Stimulated activated CD8-positive, alpha-beta memory T cell treated with anti-CD3 and anti-CD28 coated beads, Interleukin-7, amount 100 ng/mL, for 1 hour (primary cell): ENCODE measurements at places on chromosomes 1 and 21.

GRCh38 chr1:196660852-196661251 lies 9.0 kb downstream of the CFH start:
- DNase-seq, result no peak

- no peak for DNase-seq
Observed at GRCh38 chr1:176090766-176091165, 116.3 kb downstream of the COP1 start.

GRCh38 chr1:225906467-225906866 lies 17.5 kb upstream of the LEFTY1 start:
- no peak for DNase-seq

GRCh38 chr1:177248258-177248657 lies 77.5 kb downstream of the BRINP2 start:
- no peak for DNase-seq

- DNase-seq, result no peak
Observed at GRCh38 chr1:24142546-24143534, at the start of gene IL22RA1. TSS of gene IL22RA1 (minus strand) at chr1:24143140. CDS start at chr1:24143082, 58 bp downstream.

GRCh38 chr21:35333831-35334618 lies 284.9 kb upstream of the RUNX1 start:
- no peak for DNase-seq

- no peak for DNase-seq
Observed at GRCh38 chr1:22611530-22611947, 24.9 kb upstream of the C1QA start.

GRCh38 chr21:34530261-34530660 lies 18.3 kb upstream of the KCNE1 start:
- no peak for DNase-seq

DNA sequence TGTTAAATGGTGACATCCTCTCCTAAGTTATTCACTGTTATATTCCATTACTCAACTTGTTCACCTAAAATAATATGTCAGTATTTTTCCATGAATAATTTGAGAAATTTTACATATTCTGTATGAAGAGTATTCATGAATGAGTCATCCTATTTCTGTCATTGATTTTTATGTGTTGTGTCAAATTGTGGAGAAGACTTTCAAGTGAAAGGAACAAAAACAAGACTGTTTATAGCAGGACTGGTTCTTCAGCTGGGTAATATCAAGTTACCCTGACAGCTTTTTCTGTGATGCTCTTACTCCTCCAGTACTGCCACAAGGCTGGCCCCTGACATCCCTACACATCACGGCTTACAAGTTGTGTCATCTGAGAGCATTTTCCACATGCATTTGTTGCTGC lies 847.7 kb downstream of the NCAM2 start:
- DNase-seq, result no peak

GRCh38 chr1:182274618-182275017 lies 117.0 kb downstream of the GLUL start:
- no peak for DNase-seq

GRCh38 chr1:20884513-20884912 lies 97.4 kb upstream of the HP1BP3 start:
- DNase-seq, result no peak

GRCh38 chr1:20183616-20184271 lies 2.2 kb upstream of the UBXN10 start:
- DNase-seq, result no peak

DNA sequence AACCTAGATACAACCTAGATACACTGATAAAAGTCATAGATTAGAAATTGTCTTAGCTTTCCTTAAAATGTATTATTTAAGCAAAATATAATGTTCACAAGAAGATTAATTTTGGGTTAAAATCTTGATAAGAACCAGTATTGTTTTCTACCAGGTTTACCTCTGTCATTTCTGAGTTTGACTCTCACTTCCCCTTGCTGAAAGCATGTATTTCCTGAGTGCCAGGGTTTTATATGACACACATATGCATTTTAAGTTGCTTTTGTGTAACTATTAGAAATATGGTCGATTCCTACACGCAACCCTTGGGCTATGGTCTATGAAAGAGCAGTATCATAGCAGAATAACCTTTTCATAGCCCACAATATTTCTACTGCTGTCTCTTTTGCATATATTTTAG lies 351.7 kb downstream of the ZP4 start:
- DNase-seq, result no peak

GRCh38 chr1:27342391-27342777 lies 562 bp downstream of the SYTL1 start:
- no peak for DNase-seq

- no peak for DNase-seq
Observed at GRCh38 chr1:39818482-39818881, 29.8 kb upstream of the BMP8B start.

- no peak for DNase-seq
Observed at GRCh38 chr1:111938123-111938522, 51.3 kb downstream of the KCND3 start.

- DNase-seq, result no peak
Observed at GRCh38 chr1:148383966-148384365, 99.1 kb downstream of the PPIAL4G start.

- no peak for DNase-seq
Observed at GRCh38 chr1:195894411-195894810, 713.8 kb downstream of the KCNT2 start.

DNA sequence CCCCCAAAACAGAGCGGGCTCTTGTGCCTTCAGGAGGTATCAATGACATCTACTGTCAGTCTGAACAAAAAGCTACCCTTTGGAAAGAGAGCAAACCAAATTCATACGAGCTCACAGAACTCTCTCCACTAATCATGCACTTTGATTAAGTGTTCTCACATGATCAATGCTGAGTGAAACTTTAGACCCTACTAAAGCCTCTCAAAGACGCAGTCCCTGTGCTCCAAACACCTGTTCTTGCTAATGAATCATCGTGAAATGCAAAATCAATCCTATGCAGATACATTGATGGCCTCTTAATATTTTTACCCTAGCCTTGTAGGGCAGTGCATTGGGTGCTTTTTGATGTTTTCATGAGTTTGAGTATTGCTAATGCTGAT lies 113.4 kb downstream of the ZBTB18 start:
- no peak for DNase-seq

DNA sequence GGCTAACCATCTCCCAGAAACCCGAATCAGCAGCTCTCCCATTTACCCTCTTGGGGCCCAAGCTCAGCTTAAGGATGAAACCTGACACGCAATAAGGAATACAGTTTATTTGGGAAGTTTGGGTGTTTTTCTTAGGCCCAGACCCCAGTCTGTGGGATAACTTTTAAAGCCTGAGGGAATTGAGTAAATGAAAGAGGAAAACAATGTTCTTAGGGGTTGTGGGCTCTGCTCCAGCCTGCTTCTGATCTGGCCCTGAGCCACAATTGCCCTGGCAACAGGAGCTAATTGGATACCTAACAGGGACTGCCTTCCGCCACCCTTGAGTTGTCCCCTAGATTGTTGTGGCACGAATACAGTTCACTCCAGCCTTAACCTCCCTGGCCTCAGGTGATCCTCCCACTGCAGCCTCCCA lies 20.1 kb downstream of the DYRK3 start:
- DNase-seq, result no peak

DNA sequence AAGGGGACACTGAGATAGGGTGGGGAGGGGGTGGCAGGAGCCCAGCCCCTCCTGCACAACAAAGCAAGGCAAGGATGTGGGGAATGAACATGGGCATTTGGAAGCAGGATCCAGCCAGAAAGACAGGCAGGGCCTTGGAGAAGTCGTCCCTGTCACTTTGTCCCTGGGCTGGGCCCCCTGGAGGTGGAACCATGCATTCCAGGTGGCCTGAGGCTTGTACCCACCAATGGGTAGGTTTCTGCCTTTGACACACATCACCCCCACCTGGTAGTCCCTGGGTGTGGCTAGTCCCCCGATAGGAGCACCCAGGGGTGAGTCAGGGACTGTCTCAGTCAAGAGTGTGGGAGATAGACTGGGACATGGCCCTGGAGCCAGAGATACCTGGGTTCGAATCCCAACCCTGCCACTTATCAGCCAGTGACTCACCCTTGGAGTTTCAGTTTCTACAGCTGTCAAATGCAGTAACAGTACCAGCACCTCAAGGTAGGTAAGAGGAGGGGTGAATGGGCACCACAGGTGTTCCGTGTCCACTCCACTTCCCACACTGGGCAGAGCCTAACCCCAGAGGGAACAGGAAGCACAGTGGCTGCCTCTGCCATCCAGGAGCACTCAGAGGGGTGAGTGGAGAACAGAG lies 10.0 kb downstream of the PLA2G2D start:
- no peak for DNase-seq

GRCh38 chr1:51325878-51326755 lies 4.2 kb downstream of the TTC39A start:
- no peak for DNase-seq

GRCh38 chr1:223363856-223364684 lies at the start of gene SUSD4:
TSS of gene SUSD4 (minus strand) at chr1:223364176. CDS start at chr1:223363425, 751 bp downstream.
- DNase-seq, result peak; percentile 13

DNA sequence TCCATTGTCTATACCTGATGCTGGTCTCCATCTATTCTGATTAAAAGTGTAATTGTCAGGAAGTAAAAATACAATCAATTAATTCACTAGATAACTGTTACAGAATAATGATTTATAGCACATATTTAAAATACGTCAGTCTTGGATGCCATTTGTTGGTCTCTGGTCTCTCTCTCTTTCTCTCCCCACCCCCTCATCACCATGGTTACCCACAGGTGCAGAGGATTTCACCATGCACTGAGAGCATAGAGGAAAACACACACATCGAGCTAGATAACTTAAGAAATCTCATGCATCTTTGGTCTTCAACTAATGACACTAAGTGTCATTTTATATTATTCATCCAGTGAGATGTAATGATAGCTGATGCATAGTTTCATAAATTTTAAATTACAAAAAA lies 33.4 kb downstream of the LRRC53 start:
- DNase-seq, result no peak

DNA sequence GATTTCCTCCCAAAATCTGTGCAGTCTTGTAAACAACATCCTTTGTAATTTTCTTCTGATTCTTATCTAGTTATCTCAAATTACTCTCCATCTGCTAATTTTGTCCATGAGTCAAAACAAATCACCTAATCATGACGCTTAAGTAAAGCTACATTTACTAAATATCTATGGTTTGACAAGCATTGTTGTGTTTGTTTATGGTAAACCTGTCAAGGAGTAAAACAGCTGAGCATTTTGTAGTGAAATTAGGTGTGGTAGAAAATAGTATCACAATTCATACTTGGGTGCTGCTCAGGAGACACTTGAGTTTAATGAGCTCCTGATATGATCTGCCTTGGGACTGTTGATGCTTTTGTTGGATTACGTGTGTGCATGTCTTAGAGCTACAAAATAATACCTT lies 11.6 kb downstream of the TIPRL start:
- DNase-seq, result no peak

DNA sequence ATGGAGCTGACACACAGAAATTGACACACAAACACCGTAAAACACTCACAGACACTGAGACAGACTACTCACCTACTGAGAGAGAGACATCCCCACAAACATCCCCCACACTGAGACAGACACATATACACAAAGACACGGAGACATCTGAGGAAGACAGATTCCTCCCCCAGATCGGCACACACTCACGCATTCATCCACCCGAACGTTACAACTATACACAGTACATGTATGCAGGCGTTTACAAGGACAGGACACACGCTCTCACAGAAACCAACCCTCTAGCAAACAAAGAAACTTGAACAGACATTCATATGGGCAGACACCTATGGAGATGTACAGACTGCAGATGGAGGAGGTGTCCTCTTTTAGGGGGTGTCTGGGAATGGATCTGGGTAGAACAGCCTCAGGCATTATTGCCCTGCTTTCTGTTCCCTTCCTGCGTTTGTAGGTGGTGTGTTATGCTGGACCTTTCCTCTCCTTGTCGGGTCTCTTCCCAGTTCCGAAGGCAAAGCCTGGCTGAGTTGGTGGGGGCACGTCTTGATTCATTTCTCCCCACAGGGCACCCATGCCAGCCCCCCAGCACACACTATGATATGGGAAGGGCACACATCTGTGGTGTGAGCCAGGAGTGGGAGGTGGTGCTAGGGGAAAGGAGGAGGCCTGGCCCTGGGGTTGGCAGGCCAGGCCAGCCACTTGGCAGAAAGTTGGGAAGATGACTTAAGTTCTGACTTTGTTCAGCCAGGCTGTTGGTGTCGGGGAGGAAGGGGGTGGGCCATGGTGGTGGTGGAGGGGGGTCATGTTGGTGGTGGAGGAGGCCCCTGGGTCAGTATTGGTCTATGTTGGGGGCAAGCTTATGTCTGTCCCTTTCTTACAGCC lies 1.5 kb downstream of the KIRREL1 start:
- DNase-seq, result no peak

DNA sequence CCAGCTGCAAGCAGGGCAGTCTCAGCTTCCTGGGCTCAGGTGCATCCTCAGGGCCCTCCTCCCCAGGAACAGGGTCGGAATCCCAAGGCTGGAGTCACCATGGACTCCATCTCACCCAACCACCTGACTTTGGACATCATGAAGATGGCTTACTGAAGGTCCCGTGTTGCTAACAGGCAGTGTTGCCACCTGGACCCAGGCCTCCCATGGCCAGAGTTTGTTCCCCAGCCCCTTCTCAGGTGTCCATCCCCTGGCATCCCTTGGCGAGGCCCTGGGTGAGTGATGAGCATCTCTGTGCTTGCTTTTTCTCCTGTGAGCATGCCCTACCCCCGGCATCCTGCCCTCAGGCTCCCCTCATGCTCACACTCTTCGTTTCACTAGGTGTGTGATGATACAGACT lies 101.7 kb upstream of the EDN2 start:
- no peak for DNase-seq

- no peak for DNase-seq
Observed at GRCh38 chr1:207923561-207923960, 12.6 kb upstream of the CD34 start.

GRCh38 chr1:203906932-203907331 lies 45.5 kb downstream of the SNRPE start:
- no peak for DNase-seq

DNA sequence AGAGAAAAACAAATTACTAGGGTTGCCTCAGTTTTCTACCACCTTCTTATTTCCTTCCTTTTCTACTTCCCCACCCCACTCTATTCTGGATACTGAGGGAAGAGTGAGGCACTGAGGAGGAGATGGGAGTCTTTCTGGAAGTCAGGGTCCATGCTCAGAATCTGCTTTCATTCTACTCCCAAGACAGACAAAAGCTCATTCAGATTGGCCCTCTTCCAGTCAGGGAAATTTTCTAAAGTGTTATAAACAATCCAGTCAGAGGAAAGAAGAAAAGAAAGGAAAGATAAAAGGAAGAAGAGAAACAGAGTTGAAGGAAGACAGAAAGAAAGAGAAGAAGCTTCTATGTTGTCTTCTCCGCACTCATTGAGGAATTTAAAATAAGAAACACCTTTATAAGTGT lies 228.6 kb downstream of the COP1 start:
- no peak for DNase-seq

- no peak for DNase-seq
Observed at GRCh38 chr1:39507230-39507928, 15.9 kb downstream of the BMP8A start.

- no peak for DNase-seq
Observed at GRCh38 chr1:179177182-179177581, 52.3 kb downstream of the ABL2 start.
